GDM1 (cell line): ENCODE measurements at places on chromosomes 11 and 22.

DNA sequence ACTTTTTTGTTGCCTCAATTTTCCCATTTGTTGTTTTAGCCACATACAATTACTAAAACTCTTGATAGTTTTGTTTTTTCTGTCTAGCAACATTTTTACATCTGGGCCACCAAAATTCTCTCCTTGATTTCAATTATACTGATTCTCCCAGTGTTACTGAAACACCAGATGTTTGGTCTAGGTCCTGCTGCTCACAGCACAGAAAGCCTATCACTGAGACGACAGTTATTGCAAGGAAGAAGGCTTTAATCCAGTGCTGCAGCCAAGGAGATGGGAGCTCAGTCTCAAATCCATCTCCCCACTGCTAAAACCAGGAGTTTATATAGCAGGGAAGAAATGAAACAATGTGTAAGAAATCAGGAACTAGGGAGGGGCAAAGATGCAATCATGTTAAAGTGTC is 837.7 kb upstream of the CNTN5 start:
- DNase-seq: no peak

DNA sequence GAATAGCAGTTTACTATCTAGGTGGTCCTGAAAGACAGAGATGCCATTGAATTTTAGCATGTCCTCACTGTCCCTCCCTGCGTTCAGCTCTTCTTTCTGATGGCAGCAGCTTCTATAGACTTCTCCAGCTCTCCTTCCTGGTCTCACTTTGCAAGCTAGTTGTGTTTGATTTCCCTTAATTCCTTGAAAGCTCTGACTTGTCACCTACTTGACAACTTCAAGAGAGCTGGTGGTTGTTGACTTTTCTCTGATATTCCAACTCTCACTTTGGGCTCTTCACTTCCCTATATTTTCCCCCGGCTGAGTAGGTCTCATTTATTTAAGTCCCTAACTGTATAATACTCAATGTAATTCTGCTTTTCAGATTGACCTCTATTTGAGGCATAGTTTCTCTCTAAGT is 1825.0 kb upstream of the RAG2 start:
- DNase-seq: no peak

- DNase-seq: no peak
Observed at GRCh38 chr11:6920702-6921101, at the start of gene OR2D3. TSS of gene OR2D3 (plus strand) at chr11:6921002. CDS start at chr11:6921002, 0 bp downstream.

DNA sequence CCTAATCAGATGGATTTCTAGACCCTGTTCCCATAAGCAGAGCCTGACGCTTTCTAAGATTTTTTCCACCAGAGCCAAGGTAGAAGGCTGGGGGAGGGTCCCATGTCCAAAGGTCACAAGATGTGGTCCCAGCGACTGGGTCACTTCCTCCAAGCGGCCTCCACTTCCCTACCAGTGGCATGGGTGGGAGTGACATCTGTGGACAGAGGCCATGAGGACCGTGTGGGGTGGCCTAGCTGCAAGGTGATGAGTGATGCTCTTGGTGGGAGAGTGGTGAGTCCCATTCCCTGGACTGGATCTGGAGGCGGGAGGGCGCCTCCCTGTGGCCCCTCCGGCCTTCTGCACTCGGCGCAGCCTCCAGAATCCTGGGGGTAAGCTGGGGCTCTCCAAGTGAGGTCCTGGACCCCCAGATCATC is 32.4 kb upstream of the PRR5 start:
- peak; percentile 40 for DNase-seq

DNA sequence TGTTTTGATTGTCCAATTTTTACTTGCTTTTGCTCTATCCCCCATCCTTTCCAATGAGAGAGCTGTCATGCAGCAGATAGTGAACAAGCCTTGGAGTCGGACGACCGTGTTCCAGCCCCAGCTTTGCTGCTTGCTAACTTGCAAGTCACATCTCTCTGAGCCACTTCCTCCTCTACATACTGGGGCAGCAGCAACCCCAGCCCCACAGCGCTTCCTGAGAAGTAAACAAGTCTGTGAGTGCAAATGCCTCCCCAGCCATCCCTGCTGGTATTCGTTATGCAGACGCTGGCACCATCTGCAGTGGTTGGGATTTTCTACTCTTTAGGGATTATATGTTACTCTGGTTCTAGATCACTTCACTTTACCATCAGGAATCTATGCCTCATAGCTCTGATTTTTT is 35.0 kb downstream of the TPBGL start:
- DNase-seq: peak; percentile 88

GRCh38 chr11:42840176-42840829 is 471.5 kb upstream of the API5 start:
- no peak for DNase-seq

- no peak for DNase-seq
Observed at GRCh38 chr11:17767301-17767885, 32.8 kb downstream of the KCNC1 start.

DNA sequence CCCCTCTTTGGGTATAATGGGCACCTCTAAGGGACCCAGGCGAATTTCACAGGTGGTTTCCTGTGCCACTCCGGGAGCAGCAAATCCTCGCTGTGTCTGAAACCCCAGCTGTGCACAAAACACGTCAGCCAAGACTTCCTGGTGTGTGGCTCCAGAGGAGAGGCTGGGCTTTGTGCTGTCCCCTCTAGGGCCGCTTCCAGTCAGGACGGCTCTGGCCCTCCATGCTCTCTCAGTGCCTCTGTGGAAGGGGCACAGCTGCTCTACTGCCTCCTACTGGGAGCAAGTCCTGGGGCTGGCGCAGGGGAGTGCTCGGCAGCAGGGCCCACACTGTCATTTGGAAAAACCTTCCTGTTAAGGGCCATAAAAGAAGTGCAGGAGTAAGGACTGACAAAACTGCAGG is 23.7 kb upstream of the ARFGAP3 start:
- DNase-seq: no peak
